Caco-2 (cell line): ENCODE measurements at places on chromosomes 11 and 22. TPM values are rescaled to one million over a fixed set of nuclear protein-coding genes. Genes with fewer than 3 reads are reported as not detected.

Gene FAM227A
- total RNA-seq = 0.73 and 2.2 TPM in 2 replicates

Gene ZP1
- not detected in 2 replicates for total RNA-seq

Gene SCT
- total RNA-seq = not detected in 2 replicates

Gene LGALS1
- total RNA-seq = 3.2 and 4.8 TPM in 2 replicates

Gene PIM3
- 39.6 and 41.1 TPM in 2 replicates for total RNA-seq

Gene GDPD4
- total RNA-seq = not detected in 2 replicates

Gene C22orf42
- total RNA-seq = not detected in 2 replicates

Gene MMP13
- total RNA-seq = not detected in 2 replicates

Gene SCUBE1
- not detected in 2 replicates for total RNA-seq

Gene HOATZ
- not detected in 2 replicates for total RNA-seq

- no peaks in the 10 kb centered on the region for H3K27me3 ChIP-seq
- no peaks in the 10 kb centered on the region for H3K36me3 ChIP-seq
- H3K27ac ChIP-seq = no peak overlapping the region
- DNase-seq = no peak
- no peak overlapping the region for H3K4me3 ChIP-seq
Observed at GRCh38 chr11:31005202-31005601, 364.3 kb downstream of the DCDC1 start.

- no peaks in the 10 kb centered on the region for H3K27me3 ChIP-seq
- no peaks in the 10 kb centered on the region for H3K36me3 ChIP-seq
- no peaks in the 10 kb centered on the region for H3K4me1 ChIP-seq
Observed at GRCh38 chr11:127137771-127138280, 137.3 kb upstream of the KIRREL3 start.

GRCh38 chr22:21067901-21068680 is 22.3 kb downstream of the LRRC74B start:
- H3K27ac ChIP-seq = no peak overlapping the region
- H3K4me3 ChIP-seq = no peak overlapping the region
- no peak for DNase-seq

- no peak overlapping the region for H3K4me3 ChIP-seq
- H3K27ac ChIP-seq = no peak overlapping the region
- H3K27me3 ChIP-seq = no peaks in the 10 kb centered on the region
- H3K4me1 ChIP-seq = no peaks in the 10 kb centered on the region
- no peak for DNase-seq
- no peaks in the 10 kb centered on the region for H3K36me3 ChIP-seq
Observed at GRCh38 chr11:75910426-75911145, 95.6 kb downstream of the UVRAG start.

DNA sequence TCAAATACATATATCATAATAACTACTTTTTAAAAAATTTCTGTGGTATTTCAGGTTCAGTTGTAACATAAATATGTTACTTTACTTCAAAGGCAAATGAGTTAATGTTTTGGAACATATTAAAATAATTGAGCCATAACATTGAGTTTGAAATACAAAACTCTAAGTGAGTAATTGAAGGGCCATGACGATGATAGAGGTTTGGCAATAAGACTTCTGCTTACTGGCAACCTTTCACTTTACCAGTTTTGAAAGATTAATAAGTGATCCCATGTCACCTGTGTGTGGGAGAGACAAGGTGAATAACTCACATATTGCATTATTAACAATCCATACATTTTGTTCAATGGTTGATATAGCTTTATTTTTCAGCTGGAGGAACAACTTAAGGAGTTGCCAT is 144.4 kb downstream of the GRIA4 start:
- H3K4me1 ChIP-seq = no peaks in the 10 kb centered on the region
- no peak overlapping the region for H3K4me3 ChIP-seq
- H3K27me3 ChIP-seq = no peaks in the 10 kb centered on the region
- H3K36me3 ChIP-seq = no peaks in the 10 kb centered on the region
- no peak overlapping the region for H3K27ac ChIP-seq

- peaks cover 25% of the 10 kb centered on the region for H3K4me1 ChIP-seq
- no peak for DNase-seq
- no peak overlapping the region for H3K27ac ChIP-seq
- no peak overlapping the region for H3K4me3 ChIP-seq
- no peaks in the 10 kb centered on the region for H3K36me3 ChIP-seq
Observed at GRCh38 chr11:3148255-3148989, 16.7 kb downstream of the OSBPL5 start.

GRCh38 chr11:5225480-5225871 is 1.4 kb downstream of the HBB start:
- no peaks in the 10 kb centered on the region for H3K36me3 ChIP-seq
- H3K27me3 ChIP-seq = no peaks in the 10 kb centered on the region
- no peak overlapping the region for H3K27ac ChIP-seq
- no peak overlapping the region for H3K4me3 ChIP-seq
- H3K4me1 ChIP-seq = no peaks in the 10 kb centered on the region
- no peak for DNase-seq

DNA sequence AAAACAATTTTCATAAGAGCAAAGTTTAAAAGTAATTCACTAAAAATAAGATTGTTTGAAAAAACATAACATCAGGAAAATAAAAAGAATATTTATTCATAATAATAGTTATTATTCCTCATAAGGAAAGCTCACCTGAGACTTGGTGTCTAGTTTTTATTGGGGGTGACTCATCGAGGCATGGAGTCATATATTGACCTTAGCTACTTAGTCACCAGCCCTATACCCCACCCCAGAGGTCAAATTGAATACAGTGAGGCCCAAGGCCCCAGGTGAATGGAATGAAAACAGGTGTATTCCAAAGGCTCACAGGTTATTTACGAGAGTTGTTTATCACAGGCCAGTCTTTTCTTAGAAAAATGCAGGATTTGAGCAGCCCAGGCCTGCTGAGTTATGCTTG is 36.9 kb downstream of the CNTF start:
- H3K27ac ChIP-seq = peak overlapping the region; percentile 88
- H3K4me3 ChIP-seq = no peak overlapping the region
- peak; percentile 49 for DNase-seq
- no peaks in the 10 kb centered on the region for H3K36me3 ChIP-seq
- H3K27me3 ChIP-seq = no peaks in the 10 kb centered on the region

GRCh38 chr11:84091212-84091986 is 805.2 kb upstream of the CCDC90B start:
- no peak overlapping the region for H3K4me3 ChIP-seq
- no peaks in the 10 kb centered on the region for H3K36me3 ChIP-seq
- no peaks in the 10 kb centered on the region for H3K27me3 ChIP-seq
- no peak for DNase-seq

DNA sequence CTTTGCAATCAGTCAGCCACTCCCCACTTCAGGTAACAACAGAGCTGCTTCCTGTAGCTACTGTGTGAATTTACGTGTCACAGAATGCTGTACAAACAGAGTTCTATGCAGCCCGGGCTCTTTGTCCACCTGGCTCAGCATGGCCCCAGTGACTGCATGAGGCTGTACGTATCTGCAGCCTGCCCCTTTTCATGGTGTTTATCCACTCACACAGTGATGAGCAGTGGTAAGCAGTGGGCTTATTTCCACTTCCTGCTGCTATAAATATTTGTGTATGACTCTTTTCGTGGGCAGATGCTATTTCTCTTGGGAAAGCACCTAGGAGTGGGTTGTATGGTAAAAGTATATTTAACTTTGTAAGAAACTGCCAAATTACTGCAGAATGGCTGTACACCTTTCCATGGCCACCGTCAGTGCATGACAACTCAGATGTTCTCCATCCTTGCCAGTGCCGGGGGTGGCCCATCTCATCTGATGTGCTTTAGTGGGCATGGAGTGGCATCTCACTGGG is 43.3 kb downstream of the MYEOV start:
- H3K4me3 ChIP-seq = no peak overlapping the region
- DNase-seq = peak; percentile 61
- no peaks in the 10 kb centered on the region for H3K36me3 ChIP-seq
- H3K27ac ChIP-seq = no peak overlapping the region
- no peaks in the 10 kb centered on the region for H3K27me3 ChIP-seq

GRCh38 chr11:34565417-34566207 is 52.0 kb upstream of the ELF5 start:
- no peaks in the 10 kb centered on the region for H3K36me3 ChIP-seq
- no peak overlapping the region for H3K27ac ChIP-seq
- no peaks in the 10 kb centered on the region for H3K27me3 ChIP-seq

- H3K4me1 ChIP-seq = no peaks in the 10 kb centered on the region
- DNase-seq = no peak
- no peaks in the 10 kb centered on the region for H3K27me3 ChIP-seq
Observed at GRCh38 chr22:26757496-26757895, 100.1 kb downstream of the MIAT start.

GRCh38 chr11:85875505-85875904 is 20.3 kb downstream of the CCDC83 start:
- no peaks in the 10 kb centered on the region for H3K27me3 ChIP-seq
- peaks cover 6% of the 10 kb centered on the region; the same call in 1 of the 2 replicates for H3K4me1 ChIP-seq
- DNase-seq = no peak
- no peak overlapping the region for H3K27ac ChIP-seq
- H3K4me3 ChIP-seq = no peak overlapping the region

DNA sequence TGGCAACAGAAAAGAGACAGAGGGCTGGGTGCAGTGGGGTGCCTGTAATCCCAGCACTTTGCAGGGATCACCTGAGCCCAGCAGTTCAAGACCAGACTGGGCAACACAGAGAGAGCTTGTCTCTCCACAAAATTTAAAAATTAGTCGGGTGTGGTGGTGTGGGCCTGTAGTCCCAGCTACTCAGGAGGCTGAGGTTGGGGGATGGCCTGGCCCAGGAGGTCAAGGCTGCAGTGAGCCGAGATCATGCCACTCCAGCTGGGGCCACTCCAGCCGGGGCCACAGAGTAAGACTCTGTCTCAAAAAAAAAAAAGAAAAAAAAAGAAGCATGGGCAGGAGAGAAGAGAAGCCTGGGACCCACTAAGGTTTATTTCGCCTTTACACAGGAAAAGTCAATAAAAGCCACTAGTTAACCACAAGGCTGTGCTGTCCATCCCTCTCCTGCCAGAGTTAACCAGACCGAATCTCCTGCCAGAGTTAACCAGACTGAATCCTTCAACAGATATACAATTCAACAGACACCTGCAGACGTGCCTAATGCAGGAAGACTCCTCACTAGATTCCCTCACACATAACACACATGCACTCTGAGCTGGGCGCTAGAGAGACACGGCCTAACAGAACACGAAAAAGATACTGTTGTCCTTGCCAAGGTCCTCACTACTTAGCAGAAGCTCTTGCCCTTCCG is 29.8 kb downstream of the MICAL3 start:
- no peak overlapping the region for H3K27ac ChIP-seq
- no peak overlapping the region for H3K4me3 ChIP-seq
- no peaks in the 10 kb centered on the region; the same call in 1 of the 2 replicates for H3K4me1 ChIP-seq
- H3K36me3 ChIP-seq = no peaks in the 10 kb centered on the region

DNA sequence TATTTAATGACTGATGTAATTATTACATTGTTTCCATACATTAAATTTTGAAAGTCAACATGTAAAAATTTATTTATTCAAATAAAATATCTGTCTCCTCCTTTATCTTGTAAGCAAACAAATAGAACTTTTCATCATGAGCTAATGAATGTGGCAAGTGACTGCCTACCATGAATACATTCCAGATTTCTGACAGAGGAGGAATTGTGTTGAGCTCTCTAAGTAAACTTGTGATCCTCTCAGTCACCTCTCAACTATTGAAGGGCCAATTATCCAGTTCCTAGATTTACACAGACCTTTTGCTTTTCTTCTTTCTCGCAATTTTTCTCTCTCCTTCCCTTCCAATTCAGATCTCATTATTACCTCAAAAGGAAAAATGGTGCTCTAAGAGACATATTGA is 21.5 kb downstream of the PRRG4 start:
- no peak overlapping the region for H3K27ac ChIP-seq
- H3K4me1 ChIP-seq = no peaks in the 10 kb centered on the region

DNA sequence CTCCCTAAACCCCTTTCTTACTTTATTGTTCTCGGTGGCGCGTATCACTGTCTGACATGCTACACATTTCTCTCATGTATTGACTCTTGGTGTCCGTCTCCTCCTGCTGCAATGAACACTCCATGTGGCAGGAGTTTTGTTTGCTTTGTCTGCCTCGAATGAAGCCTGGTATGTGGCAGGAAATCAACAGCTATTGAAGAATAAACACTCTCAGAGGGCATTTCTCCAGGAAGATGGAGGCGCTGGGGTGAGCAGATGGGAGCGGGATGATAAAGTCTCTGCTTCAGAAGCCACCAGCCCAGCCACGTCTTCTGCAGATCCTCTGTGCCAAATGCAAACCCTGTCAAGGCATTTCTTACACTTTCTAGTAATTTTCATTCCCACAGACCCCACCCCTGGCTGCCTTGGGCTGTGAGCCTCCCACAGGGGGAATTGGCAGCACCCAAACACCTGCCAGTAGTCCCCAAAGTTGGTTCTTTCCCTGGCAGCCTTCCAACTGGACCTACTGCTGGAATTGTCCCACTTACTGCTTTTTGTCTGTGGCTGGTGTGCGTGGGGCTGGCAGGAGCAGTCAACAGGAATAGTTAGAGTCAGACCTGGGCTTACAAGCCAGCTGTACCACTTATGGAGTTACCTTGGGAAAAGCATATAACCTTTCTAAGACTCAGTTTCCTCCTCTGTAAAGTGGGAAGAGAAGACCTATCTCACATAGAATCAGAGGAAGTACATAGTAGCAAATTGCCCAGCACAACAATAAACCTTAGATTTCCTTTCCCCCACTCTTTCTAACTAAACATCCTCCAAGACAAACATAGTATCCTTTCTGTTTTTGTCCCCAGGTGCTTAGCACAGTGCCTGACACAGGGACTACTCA is 13.3 kb upstream of the IL10RA start:
- no peaks in the 10 kb centered on the region for H3K27me3 ChIP-seq
- no peak overlapping the region for H3K4me3 ChIP-seq
- DNase-seq = no peak
- no peaks in the 10 kb centered on the region for H3K36me3 ChIP-seq
- H3K27ac ChIP-seq = no peak overlapping the region

DNA sequence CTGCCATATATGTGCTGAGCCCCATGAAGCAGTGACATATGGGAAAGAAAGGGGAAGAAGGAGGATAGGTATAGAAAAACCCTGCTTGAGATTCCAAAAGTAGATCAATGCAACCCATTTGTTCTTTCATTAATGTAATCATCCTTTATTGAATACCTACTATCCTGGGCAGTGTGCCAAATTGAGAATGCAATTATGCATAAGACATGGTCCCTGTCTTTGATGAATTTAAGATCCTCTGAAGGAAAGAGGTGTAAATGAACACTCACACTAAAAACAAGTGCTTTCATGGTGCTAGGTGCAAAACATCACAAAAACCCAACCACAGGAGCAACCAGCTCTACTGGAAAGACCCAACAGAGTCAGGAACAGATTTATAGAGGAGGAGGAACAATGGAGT is 29.7 kb downstream of the FLI1 start:
- H3K27ac ChIP-seq = no peak overlapping the region
- no peak for DNase-seq
- H3K36me3 ChIP-seq = no peaks in the 10 kb centered on the region
- no peaks in the 10 kb centered on the region for H3K4me1 ChIP-seq
- no peaks in the 10 kb centered on the region; the same call in 1 of the 2 replicates for H3K27me3 ChIP-seq

- no peak overlapping the region for H3K27ac ChIP-seq
- DNase-seq = no peak
- no peaks in the 10 kb centered on the region for H3K36me3 ChIP-seq
- H3K4me1 ChIP-seq = no peaks in the 10 kb centered on the region
- H3K27me3 ChIP-seq = peaks cover 1% of the 10 kb centered on the region; the same call in 1 of the 2 replicates
- H3K4me3 ChIP-seq = no peak overlapping the region
Observed at GRCh38 chr22:44182588-44183286, 2.0 kb downstream of the PARVG start.
